A549 treated with Hydrocortisone at 1 μM for 4 hours (cell line): ENCODE measurements at places on chromosomes 3 and 15. TPM values are rescaled to one million over a fixed set of nuclear protein-coding genes. Genes with fewer than 3 reads are reported as not detected.

Gene ADIPOQ
- total RNA-seq: not detected in 5 replicates

Gene NECTIN3
- 15.7 to 28.4 TPM (median 23.1 TPM) in 5 replicates for total RNA-seq

Gene TNNC1
- 0.63 to 1.4 TPM (median 1.2 TPM) in 5 replicates for total RNA-seq

Gene GOLGA8Q
- 0.14 to 0.22 TPM in 2 of 5 replicates, not detected in the others for total RNA-seq

Gene SLC51A
- total RNA-seq: not detected in 5 replicates
